SJCRH30 (cell line): ENCODE measurements at places on chromosomes 1 and 21. TPM values are rescaled to one million over a fixed set of nuclear protein-coding genes. Genes with fewer than 3 reads are reported as not detected.
A peak's percentile ranks its signal among the peaks of the same experiment; 100 is the strongest.

GRCh38 chr1:158506369-158506987 lies 34.5 kb downstream of the OR10R2 start:
- peak; percentile 31 for DNase-seq

HSD11B1 gene
- not detected in 2 replicates for total RNA-seq

KCNJ15 gene
- not detected in 2 replicates for total RNA-seq

DNA sequence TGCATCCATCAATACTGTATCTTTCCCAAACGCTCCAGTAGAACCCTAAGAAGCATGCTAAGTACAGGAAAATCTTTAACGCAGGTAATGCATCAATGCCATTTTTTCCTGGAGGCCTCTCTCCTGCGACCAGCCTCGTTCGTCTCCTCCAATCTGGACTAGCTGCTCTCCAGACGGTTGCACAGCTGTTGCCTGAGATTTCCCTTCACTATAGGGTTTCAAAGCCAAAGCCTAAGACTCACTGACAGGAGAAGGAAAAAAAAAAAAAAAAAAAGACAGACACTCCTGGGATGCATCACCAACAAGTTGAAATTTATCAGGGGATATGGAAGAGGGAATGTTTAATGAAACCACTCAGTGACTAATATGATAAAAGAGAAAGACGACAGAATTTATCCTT lies 93.0 kb downstream of the APP start:
- DNase-seq = peak; percentile 90

- DNase-seq = no peak
Measured at GRCh38 chr1:154816937-154817336, 53.1 kb downstream of the KCNN3 start.

GRCh38 chr1:20983297-20983889 lies 193.3 kb downstream of the EIF4G3 start:
- DNase-seq = no peak

FOXD3 gene
- total RNA-seq = 0.18 and 0.55 TPM in 2 replicates

DNA sequence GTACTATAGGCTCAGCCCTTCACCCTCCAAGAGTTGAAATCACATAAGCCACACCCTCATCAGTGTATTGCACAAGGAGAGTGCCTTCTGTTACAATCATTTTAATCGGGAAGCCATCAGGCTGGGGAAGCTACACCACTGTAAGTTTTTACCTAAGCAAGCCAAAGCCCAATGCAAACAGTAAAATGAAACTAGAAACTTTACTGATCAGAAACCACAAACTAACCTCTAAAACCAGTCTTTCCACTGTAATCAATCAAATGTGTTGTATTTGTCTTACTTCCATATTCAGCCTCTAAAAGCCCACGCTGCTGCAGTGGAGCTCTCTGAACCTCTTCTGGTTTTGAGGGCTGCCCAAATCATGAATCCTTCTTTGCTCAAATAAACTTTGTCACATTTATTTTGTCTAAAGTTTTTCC lies 26.2 kb downstream of the CAPN8 start:
- DNase-seq = no peak

DNA sequence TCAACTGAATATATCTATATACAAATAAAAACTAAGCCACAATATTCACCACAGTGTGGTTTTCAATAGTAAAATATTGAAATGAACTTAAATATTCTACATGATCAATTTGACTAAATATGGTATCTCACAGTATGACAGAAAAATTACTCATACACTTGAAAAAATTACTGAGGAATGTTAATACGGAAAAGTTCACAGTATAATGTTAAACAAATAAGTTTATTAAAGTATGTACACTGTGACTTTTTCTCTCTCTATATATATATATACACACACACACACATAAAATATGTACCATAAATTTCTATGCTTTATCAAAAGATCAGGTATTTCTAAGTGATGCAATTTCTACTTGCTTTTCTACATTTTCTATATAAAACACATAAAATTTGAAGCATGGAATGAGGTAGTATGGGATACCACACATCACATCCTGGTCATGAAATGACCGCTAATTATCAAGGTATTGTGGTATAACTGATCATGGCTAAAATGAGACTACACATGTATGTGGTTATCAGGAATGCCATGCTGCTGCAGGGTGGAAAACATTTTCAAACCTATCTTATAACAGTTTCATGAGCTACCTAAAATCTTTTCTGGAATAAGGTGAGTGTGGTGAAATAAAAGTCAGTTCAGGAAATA lies 102.3 kb downstream of the CDC42BPA start:
- DNase-seq = no peak

DNA sequence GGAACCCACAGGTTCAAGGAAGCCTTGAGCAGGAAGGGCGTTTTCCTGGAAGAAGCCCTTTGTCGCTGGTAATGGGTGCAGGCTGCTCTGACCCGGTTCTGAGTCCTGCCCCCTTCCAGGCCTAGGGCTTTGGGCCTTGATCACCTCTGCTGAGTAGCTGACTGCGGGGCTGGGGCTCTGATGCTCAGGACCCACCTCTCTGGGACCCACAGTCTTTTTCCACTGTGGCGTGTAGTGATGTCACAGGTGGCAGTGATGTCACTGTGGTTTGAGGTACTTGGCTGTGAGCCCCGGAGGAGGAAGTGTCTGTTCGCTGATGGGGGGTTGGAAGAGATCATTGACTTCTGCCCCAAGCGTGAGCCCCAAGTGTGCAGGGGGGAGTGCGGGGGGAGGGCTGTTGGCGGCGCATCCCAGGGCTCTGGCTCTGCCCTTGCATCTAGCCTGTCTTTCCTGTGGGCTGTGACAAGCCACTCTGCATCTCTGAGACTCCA lies 6.9 kb downstream of the TNFRSF1B start:
- no peak for DNase-seq

DNA sequence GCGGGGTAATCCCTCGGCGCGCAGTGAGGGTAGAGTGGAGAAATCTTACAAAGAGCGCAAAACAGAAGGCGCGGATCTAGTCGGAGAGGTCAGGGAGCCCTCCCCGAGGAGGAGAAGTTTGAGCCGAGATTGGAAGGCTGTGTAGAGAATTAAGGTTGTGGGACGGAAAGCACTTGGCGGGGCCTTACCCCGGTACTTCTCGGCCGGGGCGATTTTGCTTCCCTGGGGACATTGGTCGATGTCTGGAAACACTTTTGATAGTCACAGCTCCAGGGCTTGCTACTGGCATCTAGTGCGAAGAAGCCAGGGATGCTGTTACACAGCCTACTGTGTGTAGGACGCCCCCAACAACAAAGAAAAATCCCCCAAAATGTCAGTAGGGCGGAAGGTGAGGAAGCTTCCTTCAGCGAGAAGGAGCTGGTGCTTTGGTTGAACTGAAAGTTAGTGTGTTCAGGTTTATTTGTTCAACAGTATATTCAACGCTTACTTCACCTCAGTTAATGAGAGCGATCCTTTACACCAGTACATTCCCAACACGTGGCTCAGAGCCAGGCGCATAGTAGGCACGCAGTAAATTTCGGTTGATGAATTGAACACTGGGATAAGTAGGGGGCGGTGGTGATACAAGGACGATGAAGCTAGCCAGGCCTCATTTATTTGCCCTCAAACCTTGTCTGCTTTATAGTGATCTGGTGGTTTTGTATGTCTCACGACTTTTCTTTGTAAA lies 807 bp downstream of the CEP85 start:
- DNase-seq = no peak

DNA sequence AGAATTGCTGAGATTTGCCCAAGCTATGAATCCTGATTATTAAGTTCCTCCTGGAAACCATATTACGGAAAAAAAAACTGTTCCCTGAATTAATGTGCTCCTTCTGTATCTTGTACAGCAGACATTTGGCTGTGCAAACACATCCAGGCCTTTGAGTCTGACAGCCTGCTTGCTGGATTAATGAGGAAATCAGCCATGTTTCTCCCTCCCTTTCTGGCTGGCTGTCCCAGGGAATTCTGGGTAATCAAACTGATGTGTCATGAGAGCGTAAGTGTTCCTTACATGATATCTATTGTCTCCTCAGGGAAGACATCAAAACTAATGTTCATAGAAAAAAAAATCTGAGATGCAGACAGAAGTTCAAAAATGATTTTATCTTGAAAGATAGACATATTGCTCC lies 18.8 kb downstream of the PGBD5 start:
- no peak for DNase-seq

- no peak for DNase-seq
Measured at GRCh38 chr1:21406659-21407058, 33.3 kb upstream of the NBPF3 start.

GRCh38 chr1:177648138-177648537 lies 321.7 kb downstream of the SEC16B start:
- DNase-seq = no peak

PUSL1 gene
- total RNA-seq = 23.9 and 25.3 TPM in 2 replicates

- no peak for DNase-seq
Measured at GRCh38 chr1:171969226-171969625, 127.9 kb downstream of the DNM3 start.

DNA sequence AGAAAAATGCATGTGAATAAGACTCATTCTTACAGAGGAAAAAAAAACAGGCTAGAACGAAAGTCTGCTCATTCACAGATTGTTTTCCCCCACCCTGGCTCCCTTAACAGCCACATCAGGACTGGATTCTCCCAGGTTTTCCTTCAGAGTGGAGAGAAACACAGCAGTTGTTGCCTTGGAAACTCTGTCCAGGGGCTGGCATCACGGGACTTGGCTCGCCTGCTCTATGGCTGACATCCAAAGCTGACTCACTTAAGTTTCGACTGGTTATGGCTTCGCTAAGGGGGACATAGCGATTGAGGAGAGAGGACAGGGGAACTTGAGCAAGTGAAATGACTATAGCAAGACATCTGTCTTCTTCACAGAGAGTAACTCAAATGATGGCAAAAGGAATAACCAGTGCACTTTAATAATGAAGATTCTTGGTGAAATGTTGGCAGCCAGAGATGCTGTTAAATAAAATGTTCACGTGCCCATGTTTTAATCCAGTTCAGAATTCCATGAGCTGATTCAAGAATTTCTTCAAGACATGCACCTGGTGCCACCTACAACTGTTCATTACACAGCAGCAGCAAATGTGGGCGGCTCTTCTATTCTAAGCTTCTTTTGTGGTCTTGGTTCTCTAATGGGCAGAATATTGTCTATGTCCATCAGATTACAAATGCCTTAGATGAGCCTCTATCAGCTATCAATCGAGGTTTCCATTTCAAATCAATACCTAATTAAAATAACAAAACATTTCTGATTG lies 21.8 kb downstream of the MIS18A start:
- peak; percentile 82 for DNase-seq

DNA sequence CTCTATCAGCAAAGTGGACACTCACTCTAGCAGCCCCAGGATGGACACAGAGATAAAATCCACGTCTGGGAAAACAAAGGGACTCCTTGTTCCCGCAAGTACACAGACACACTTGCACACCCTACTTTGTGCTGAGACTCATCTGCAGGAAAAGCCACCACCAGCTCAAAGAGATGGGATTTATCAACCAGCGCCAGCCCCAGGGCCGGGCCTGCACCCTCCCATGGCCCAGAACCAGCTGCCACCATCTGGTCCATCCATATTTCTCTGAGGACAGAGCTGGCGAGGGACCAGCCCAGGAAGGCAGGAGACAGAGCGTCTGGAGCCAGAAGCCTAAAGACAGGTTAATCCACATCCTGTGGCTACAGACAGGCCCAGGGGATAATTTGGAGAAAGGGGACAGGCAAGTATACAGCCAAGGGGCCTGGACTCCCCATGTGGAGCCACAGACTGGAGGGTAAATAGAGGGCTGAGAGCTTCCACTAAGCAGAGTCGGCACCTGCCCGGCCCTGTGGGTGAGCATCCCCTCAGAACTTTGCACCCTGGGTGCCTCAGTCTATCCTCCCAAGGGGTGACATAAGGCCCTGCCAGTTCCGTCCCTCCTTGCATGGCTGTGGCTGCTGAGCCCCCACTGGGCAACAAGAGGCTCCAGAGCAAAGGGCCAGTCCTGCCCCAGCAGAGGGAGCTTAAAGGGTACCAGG lies 233.9 kb downstream of the PTPRU start:
- no peak for DNase-seq

DNA sequence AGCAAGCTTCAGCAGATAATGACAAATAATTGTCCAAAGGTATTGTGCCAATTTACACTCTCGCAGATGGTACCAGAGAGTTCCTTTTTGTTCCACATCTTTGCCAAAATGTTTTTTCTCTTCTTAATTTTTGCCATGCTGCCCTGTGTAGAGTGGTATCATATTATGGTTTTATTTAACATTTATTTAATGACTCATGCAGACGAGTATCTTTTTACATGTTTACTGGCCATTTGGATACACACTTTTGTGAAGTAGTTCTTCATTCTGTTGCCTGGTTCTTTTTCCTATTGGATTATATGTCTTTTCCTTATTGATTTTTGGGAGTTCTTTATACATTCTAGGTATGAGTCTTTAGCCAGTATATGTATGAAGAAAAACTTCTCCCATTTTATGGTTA lies 151.1 kb downstream of the PCNX2 start:
- DNase-seq = no peak

DNA sequence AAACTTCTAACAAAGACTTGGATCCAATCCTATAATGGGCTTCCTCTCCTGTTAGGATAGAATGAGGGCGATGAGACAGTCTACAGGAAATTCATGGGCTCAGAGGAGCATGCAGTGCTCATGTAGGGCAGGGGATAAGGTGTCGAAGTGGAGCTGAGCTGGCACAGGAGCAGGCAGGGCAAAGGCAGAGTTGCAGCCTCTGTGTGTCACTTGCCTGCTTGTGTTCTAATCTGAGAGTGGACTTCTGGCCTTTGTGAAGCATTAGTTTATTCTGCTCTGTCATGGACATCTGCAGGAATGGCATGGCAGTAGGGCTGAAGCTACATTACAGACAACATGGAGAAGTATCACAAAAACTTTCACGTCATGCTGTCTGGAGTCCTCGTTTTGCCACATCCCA lies 32.6 kb downstream of the LHX8 start:
- DNase-seq = no peak

GRCh38 chr1:107529511-107530149 lies 388.8 kb downstream of the NTNG1 start:
- DNase-seq = peak; percentile 70

DNA sequence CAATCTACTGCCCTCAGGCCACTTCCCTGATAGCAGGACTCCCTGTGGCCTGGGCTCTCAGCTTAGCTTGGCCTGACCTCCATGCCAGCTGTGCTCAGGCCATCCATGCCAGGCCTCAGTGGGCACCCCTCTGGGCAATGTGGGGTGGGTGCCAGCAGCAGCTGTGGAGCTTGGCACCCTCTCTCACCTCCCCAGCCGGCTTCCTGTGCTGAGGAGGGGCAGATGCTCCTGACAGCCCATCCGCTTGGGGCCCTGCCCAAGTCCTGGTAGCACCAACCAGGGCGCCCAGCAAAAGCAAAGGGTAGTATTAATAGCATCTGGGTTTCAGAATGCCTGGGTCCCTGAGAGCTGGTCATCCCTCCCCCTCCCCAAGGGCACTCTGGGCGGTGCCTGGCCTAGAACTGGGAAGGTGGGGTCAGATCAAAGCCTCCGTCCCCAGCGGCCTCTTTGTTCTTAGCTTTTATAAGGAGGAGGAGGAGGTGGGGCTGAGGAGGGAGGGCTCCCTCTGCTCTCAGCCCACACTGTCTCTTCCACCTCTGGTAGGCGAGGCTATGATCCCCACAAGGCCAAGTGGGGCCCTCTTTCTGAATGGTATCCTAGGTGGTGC lies 6.1 kb downstream of the EFNA4 start:
- no peak for DNase-seq

- DNase-seq = no peak
Measured at GRCh38 chr1:1603671-1604373, 3.9 kb upstream of the FNDC10 start.
